ENCODE measurements at places on chromosomes 4 and X.

DNA sequence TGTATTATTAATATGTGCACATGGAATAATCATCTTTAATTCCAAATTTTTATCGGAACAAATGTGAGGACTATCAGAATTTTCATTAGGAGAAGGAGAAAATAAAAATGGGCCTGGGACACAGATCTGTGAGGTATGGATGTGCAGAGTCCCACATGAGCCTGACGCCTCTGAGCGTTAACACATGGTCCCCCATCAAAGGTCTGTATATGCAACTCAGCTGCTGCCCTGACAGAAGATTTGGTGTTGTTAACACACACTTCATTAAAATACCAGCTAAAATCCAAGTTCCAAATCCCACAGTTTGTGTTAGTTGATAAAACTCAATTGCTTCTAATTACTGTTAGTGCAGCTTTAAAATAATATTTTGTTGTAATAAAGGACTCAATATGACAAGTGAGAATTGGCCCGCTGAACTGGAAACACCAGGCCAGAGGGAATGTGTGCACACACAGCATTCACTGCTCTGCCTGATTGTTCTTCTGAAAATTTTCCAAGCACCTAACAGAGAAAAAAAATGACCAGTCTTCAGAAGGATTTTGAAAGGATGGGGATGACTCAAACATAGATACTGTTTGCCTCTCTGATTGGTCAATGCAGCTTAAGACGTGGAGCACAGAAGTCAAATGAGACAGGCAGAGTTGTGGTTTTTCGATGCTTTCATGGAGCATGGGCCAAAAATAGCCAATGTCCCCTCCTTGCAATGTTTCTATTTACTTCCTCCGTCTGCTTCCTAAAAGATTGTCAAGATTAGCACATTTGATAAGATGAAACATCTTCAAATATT, 266.6 kb downstream of the NKX6-1 start:
- DNase-seq: no peak

DNA sequence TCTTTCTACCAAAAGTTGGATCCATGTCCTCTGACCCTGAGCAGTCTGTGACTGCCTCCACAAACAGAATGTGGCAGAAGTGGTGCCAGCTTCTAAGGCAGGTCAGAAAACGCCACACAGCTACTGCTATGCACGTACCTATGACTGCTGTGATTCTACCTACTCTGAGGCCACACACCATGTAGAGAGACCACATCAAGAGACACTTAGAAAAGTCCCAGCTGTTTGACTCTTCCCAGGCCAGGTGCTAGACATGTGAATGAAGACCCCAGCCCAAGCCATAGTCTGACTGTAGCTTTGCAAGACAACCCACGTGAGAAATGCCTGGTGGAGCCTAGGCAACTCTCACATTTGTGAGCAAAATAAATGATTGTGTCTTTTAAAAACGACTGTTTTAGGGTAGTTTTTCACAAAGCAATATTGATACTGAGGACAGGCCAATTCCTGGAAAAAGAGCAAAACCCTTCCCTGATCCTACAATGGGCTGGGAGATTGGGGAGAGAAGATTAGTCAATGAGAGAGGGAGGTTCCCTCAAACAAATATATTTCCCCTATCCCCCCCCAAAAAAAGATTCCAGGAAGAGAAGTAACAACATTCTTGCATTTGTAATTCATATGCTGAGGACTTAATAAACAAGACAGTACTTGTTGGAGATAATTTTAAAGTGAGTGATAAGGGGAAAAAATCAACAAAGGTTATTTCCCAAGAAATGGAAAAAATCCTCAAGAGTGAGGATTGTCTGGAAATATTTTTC, 33.3 kb downstream of the FRYL start:
- DNase-seq: peak; percentile 41

GRCh38 chr4:24519649-24520048, 64.7 kb downstream of the DHX15 start:
- DNase-seq: no peak

DNA sequence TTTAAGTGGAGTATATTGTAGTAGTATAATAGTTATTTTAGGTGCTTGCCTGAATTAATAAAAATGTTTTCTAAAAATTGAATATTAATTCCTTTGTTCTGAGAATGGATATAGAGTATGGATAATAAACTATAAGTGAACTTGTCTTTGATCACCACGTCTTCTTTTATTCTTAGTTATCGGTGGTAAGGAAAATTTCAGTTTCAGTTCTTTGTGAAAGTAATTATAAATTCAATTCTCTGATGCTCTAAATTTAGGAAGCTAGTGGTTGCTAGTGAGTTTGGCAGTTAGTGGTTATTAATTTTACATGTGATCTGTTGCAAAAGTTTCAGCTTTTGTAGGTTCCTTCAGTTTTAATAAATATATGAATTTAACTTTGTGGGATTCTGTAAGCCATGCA, 30.8 kb downstream of the MRPL1 start:
- no peak for DNase-seq

DNA sequence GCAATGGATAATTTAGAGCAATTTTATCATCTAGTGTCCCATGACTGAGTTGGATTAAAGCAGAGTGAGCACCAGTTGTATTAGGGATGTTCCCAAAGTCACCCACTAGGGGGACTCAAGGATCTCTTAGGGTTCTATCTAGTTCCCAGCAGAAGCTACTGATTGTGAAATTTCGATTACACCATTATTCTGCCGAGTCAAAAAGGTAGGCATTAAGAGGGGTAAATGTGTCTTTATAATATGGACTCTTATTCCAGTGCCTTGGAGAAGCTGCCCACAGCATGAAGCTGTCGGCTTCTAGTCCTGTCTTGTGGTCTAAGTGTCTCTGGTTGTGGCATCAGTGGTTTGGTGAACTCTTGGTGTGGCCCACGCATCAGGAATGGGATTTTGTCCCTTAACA, 53.3 kb downstream of the RGS12 start:
- peak; percentile 11 for DNase-seq

- no peak for DNase-seq
Measured at GRCh38 chr4:25743971-25744370, 88.3 kb downstream of the SLC34A2 start.

DNA sequence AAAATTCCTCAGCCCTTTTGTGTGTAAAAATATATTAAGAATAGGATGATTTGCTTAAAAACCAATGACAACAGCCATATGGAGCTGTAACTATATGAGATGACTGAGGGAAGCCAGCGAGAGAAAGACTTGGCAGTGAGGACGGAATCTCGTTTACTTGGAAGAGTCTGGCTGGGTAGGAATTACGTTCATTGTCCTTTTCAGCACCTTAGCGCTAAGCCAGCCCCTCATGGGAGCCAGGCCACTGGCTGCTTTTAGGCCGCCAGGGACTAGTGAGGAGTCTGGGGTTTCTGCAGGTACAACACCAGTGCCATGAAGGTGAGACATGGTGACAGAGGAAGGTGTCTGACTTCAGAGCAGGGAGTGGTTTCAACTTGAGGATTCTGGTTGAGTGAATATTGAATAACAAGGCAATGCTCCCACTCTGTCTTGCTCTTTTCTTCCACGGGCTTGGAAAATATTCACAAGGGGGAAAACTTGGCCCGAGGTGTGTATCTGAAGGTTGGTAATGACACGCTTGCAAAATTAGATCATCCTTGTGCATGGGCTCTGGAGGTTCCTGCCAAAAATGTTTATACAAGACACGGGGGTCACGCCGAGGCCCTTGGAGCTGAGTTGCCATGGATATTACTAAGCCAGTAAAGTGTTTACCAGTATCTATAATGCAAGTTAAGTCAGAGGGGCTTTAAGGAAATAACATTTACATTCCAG, 17.4 kb downstream of the KLF3 start:
- DNase-seq: no peak

GRCh38 chrX:126655061-126655460, 102.4 kb upstream of the DCAF12L1 start:
- DNase-seq: no peak

GRCh38 chrX:110277609-110278008, 40.3 kb downstream of the AMMECR1 start:
- no peak for DNase-seq

GRCh38 chr4:65502131-65502701, 168.1 kb downstream of the EPHA5 start:
- DNase-seq: no peak

DNA sequence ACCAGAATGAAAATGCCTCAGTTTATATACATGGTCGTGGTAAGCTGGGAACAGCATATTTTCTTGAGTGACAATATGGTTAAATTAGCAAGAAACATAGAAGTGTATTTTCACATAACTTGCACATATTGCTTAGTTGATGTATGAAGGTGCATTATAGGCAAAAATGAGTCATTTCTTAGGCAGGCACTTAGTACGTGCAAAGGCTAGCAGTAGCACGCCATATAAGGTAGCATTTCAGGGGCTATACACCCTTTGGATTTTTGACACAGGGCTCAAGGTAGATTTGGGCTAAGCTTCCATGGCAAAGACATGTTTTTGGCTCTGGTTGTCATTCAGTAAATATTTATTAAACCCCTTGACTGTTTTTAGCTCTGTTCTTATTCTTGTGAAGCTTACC, 33.1 kb downstream of the PCDH7 start:
- DNase-seq: peak; percentile 35

DNA sequence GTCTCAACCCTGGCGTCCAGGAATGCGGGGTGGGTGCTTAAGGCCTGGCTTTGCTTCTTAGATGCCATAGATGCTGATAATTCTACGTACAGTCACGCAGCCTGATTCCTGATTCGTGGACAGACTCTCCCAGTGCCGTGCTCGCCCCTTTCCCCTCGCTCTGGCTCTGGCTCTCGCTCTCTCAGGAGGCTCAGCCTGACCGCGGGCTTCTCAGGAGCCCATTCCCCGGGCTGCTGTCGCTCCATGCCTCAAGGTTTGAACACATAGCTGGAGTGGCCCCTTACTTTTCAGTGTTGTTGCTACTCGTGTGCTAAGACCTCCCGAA, 59.2 kb upstream of the ZC4H2 start:
- no peak for DNase-seq

DNA sequence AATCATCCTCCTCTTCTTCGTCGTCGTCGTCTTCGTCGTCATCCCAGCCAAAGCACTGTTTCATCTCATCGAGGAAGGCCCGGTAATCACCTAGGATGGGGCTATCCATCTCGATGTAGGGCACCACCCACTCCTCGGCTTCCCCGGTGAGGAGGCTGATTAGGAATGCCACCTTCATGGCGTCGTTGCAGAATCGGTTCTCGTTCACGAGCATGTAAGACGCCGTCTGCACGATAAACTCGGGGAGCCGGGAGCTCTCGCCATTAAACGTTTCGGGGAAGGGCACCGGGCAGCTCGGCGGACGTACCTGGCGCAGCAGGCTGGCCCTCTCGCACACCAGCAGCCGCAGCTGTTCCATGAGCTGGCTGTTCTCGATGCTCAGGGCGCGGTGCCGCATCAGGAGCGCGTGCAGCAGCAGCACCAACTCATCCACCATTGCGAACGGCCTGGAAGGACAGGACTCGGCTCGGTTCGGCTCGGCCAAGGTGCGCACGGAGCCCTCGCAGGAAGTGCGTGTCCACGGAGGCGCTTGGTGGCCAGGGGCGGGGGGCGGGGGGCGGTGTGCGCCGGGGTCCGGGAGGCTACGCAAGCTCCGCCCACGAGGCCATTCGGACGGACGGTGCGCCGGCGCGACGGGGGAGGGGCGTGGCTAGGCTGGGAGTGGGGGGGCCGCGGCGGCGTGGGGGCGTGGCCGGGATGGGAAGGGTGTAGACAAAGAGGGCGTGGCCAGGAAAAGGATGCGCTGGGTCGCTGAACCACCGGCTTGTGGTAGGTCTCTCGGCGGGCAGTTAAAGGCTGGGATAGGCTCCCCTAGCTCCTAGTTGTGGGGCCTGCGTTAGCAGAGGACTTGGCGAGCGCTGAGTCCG, at the start of gene LDOC1:
Gene LDOC1 (minus strand): TSS at position 544 of the 866 bp plus-strand sequence. CDS start 108 bp downstream, at position 436.
- peak; percentile 9 for DNase-seq

DNA sequence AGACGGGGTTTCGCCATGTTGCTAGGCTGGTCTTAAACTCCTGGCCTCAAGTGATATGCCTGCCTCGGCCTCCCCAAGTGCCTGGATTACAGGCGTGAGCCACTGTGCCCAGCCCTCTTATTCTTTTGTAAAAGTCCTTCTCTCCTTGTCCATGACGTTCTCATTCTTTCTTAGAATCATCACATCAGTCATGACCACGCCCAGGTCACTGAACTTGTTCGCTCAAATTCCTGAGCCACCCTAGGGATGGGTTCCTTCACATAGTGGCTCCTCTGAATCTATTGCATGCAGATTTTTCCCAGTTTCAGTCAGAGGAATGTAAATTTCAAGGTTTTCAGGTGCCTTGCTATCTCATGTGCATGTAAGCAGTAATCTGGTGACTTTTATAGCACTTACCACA, 15.7 kb downstream of the JADE1 start:
- DNase-seq: no peak

GRCh38 chr4:40331101-40331745, 3.9 kb upstream of the CHRNA9 start:
- no peak for DNase-seq

GRCh38 chrX:11341274-11342201, 48.3 kb downstream of the AMELX start:
- peak; percentile 35 for DNase-seq

- no peak for DNase-seq
Measured at GRCh38 chr4:8238515-8239053, 31.0 kb upstream of the HTRA3 start.

DNA sequence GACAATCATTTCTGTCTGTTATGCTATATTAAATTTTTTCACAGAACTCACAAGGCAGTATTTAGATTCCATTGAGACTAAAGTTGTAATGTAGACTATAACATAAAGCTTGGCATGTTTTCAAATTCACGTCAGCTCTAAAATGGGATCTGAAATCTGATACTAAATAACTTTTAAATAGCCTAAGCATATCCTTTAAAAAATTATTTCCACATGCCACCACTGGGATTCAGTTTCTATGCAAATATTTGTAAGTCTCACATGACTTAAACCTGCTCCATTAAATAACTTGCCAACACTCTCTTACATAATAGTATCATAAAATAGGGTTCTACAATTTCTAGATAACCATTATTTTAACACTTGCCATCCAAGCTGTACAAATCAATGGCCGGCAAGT, 32.4 kb downstream of the KLHL8 start:
- no peak for DNase-seq

DNA sequence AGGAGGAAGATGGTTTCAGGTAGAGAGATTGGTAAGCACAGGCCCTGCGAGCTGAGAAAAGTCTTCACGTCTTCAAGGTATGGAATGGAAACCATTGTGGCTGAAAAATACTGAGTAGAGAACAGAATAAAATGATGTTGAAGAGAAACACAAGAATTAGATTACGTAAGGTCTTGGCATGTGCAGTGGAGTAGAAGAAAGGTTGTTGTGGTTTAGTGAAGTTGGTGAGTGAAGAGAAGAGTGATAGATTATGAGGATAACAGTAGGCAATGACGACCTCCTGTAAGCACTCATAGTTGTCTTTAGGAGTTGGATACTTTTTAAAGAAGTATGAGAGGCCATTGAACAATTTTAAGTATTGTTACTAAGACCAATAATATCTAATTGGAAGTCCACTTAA, 642.6 kb downstream of the PCDH7 start:
- no peak for DNase-seq

- DNase-seq: no peak
Measured at GRCh38 chr4:143367863-143368262, 31.2 kb downstream of the GAB1 start.

GRCh38 chrX:56314334-56314733, 82.2 kb downstream of the KLF8 start:
- no peak for DNase-seq

Measured in keratinocyte (primary cell).